ENCODE measurements at places on chromosomes 7 and 10.
A peak's percentile ranks its signal among the peaks of the same experiment; 100 is the strongest.

DNA sequence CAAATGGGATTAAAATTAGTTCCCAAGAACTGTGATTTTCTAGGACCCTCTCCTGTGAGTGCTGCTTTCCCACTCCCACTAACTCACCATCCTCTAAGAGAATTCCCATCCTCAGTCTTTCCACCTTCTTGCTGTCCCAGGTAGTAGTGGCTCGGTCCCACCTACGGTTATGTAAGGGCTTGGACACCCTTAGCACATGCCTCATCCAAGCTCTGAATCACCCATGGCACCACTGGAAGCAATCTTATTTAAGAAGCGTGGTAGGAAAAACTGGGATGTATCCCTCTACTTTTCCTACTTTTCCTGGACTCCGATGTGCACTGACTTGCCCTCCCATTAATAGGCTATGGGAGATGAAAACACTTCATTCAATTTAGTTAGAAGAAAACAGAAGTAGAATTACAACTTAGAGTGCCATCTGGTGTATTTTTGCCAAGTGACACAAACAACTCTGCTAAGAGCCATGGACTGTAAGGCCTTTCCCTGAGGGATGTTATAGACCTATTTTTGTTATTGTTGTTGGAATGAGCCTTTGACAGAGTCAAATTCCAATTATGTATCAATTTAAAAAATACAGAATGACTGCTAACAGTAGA, 13.7 kb upstream of the ANKRD22 start:
- no peak for DNase-seq

DNA sequence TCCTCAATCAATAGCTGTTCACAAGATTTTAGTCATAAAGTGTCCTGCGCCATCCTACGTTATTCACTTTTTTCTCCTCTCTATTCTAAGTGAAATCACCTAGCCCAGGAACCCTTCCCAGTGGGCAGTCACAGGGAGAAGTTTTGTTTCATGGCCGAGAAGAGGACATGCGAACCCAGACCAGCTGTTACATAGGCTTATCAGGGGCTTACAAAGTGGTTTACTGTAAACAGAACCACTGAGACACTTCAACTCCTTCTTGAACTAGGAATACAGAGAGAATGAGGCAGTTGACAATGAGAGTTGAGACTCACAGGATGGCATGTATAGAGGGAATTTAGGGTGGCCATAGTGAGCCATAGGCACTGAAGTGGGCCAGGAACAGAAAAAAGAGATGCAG, 246.9 kb upstream of the GLI3 start:
- no peak for DNase-seq

- DNase-seq = no peak
Observed at GRCh38 chr10:36191009-36191408, 548.9 kb upstream of the FZD8 start.

DNA sequence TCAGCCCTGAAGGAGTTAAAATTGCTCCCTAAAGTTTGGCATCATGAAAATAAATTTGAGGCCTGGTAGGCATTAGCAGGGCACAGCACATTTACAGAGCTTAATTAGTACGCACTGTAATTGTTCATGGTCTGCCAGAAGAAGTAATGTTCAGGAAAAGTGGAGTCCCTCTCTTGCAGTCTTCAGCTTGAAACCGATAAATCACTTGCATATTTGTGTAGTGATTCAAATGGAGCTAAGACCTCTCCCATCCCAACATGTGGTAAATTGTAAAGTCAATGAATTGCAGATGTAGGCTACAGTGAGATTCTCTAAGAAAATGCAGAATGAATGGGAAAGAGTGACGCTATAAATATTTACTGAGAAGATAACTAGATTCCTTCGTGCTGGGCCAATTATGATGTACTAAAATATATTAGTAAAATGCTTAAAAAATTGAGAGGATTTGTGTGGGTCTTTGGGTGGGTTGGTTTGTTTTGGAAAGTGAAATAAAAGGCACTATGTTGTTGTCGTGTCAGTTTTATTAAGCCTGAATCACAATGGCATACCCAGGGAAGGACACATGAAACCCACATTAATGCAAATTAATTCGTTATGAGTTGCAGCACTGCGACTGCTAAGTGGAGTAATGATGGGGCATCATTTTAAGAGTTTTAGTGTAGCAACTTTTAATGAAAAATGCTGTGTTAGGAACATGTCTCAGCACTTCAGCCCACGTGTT, 8.4 kb downstream of the TCF7L2 start:
- DNase-seq = peak; percentile 81

DNA sequence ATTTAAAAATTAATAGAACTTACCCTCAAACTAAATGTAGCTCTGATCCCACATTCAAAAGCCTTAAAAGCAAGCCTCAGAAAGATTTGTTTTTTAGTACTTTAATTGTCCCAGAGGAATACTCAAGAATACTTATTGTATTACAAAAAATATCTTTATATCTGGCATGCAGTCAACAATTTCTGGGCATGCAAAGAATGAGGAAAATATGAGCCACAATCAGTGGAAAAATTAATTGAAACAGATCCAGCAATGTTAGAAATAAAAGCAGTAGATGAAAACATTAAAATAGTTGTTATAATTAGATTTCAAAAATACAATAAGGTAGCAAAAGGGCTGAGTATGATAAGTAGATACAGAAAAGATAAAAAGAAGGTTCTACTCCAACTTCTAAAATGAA, 154.7 kb downstream of the PON1 start:
- no peak for DNase-seq

- DNase-seq = no peak
Observed at GRCh38 chr7:91661727-91662126, 218.8 kb downstream of the MTERF1 start.

GRCh38 chr10:84004221-84004620, 135.1 kb upstream of the GHITM start:
- no peak for DNase-seq

- DNase-seq = no peak
Observed at GRCh38 chr7:147829016-147829415, 761.5 kb upstream of the C7orf33 start.

GRCh38 chr7:617614-618538, 98.2 kb upstream of the PDGFA start:
- DNase-seq = no peak

DNA sequence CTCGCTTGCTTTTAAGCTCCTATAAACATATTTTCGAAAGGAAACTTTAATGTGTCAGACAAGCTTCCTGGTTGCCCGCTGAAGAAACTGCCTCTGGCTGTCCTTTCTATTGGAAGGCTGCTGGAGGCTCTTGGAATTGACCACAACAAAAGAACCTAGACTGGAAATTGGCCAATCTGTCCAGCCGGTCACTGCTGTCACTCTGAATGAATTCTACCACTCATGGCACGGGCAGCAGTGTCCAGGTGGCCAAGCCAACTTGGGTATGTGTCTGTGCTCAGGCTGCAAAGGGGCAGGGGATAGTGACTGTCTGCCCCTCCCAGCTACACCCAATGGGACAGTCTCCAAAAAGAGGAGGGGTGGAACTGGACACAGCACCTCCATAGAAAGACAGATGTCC, 57.6 kb downstream of the CDH23 start:
- DNase-seq = no peak

GRCh38 chr10:112370424-112370819, 3.5 kb upstream of the ACSL5 start:
- DNase-seq = no peak

DNA sequence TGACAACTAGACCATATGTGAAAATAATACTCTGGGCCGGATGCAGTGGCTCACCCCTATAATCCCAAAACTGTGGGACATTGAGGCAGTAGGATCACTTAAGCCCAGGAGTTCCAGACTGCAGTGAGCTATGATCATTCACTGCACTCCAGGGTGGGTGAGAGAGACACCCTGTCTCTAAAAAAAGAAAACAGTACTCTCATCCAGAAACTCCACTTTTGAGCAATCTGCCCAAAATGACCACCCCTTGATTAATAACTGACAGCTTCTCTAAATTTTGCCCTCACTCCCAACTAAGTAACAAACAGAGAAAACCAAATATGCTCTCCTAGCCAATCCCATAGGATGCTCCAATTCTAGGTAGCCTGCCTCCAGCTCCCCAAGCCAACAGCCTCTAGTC, 62.5 kb upstream of the AKR1E2 start:
- no peak for DNase-seq

DNA sequence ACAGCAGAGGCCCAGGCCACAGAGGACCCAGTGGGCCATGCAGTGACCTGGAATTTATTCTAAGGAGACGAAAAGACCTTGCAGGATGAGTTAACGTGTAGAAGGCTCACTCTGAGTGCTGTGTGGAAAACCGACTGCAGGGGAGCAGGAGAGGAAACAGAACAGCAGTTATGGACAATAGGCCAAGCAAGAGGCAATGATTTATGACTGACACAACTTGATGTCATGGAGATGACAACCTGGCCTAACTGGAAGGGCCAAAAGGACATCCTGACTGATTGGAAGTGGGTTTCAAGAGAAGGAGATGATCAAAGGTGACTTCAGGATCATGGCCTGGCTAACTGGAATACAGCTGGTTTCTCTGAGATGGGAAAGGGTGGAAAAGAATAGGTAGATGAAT, 70.2 kb upstream of the RAPGEF5 start:
- no peak for DNase-seq

GRCh38 chr7:128800567-128800966, 8.8 kb downstream of the CCDC136 start:
- DNase-seq = no peak

GRCh38 chr7:130927062-130927461, 193.1 kb upstream of the KLF14 start:
- no peak for DNase-seq

- no peak for DNase-seq
Observed at GRCh38 chr7:130476297-130477150, 15.4 kb upstream of the MEST start.

DNA sequence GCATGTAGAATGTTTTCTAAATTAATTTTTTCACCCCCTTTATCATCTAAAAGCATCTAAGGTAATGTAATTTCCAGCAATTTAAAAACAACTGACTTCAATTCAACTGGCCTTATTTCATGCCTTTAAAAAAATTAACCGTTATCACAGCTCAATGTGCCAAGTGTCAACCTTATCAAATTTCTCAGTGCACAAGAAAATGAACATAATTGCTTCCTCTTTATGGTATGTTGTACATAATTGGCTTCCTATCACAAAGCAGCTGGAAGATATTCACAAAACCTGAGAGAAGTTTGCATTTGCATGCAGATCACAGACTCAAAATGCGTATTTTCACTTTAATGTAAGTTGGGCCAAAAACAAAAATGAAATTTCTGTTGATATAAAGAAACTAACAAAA, 966.4 kb downstream of the GRM8 start:
- no peak for DNase-seq

- DNase-seq = no peak
Observed at GRCh38 chr7:19146699-19147098, 1.5 kb upstream of the FERD3L start.

DNA sequence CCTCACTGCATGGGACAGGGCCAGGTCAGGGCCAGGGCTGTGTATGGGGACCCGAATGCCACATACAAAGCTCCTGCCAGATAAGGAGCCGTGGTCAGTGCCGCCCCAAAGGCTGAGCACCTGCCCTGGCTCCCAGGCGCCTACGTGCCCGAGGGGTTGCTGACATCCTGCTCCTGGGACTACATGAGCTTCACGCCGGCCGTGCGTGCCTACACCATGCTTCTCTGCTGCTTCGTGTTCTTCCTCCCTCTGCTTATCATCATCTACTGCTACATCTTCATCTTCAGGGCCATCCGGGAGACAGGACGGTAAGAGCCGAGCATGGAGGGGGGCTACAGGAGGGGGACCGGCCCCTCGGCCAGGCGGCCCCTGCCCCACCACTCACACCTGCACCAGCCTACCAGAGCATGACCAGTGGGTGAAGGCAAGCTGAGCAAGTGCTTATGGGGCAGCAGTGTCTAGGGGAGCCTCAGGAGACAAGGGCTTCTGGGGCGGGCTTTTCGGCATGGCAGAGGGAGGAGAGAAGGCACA, 4.9 kb downstream of the OPN4 start:
- DNase-seq = no peak

GRCh38 chr10:95565336-95565735, 4.2 kb upstream of the SORBS1 start:
- no peak for DNase-seq

GRCh38 chr7:73429215-73429614, 4.4 kb upstream of the FZD9 start:
- no peak for DNase-seq

- no peak for DNase-seq
Observed at GRCh38 chr7:40923626-40924025, 779.3 kb downstream of the INHBA start.

- DNase-seq = no peak
Observed at GRCh38 chr7:129925416-129926002, 27.3 kb downstream of the UBE2H start.

DNA sequence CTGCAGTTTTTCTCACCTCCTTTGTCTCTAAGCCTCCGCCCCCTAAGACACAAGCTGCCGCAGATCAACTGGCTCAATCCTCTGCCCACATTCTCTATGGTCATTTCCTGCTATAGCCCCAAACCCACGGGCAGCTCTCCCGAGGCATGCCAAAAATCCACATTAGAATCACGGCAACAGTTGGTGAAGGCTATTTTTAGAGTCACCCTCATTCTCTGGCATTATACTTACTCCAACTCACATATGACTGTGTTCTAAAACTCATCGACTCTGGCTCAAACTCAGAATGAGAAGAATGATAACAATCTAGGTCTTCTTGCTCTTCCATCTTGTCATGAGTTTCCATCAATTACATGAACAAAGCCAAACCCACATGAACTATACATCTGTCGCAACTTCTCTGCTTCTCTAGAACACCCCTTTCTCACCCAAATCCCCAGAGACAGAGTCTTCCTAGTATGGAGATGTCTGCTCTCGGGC, 10.9 kb upstream of the KIAA1549 start:
- DNase-seq = no peak

- DNase-seq = no peak
Observed at GRCh38 chr7:34837801-34838201, 179.8 kb downstream of the NPSR1 start.

DNA sequence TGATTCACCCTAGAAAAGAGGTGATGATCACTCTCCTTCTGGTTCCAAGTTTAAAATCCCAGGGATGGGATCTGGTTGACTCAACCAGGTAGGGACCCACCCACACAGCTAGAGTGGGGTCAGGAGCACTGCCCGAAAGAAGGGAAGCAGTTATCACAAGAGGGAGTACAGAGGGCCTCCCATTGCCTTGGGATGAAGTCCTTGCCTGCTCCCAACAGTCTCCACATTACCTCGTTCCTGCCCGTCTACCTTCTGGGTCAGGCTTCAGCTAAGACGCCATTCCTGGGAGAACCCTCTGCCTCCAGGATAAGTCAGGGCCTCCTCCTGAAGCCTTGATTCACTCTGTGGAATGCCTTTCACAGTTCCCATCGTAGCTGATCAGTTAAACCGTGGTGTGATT, 23.8 kb downstream of the ZMIZ2 start:
- no peak for DNase-seq

DNA sequence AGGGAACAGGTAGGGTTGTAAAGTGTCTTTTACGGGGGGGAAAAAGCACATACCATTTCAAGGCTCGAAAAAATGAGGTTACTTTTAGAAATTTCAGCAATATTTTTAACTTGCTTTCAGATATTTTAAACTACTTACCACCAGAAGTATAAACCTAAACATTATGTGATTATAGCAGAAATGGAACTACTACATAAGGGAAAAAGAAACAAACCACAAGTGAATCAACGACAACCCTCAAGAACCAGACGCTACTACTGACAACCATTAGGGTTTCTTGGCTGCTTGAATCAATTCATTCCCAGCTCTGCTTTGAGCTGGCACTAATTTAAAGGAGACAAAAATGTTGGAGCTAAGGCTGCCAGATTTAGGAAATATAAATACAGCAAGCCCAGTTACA, 80.1 kb downstream of the ZFAND4 start:
- no peak for DNase-seq
